ENCODE measurements at places on chromosomes 11 and 22.

GRCh38 chr22:30187094-30187493, 59.5 kb downstream of the LIF start:
- no peak for DNase-seq

- peak; percentile 80 for DNase-seq
These were observed 423 bp upstream of the RTN3 start for GRCh38 chr11:63680834-63681320.

GRCh38 chr22:39177791-39178190, 25.3 kb upstream of the CBX7 start:
- no peak for DNase-seq

GRCh38 chr22:28927630-28928029, 44.3 kb downstream of the ZNRF3 start:
- DNase-seq, result no peak

GRCh38 chr11:11841116-11841722, 553 bp upstream of the USP47 start:
- peak; percentile 62 for DNase-seq

GRCh38 chr11:105054723-105055493, 9.8 kb upstream of the CARD16 start:
- no peak for DNase-seq
